ENCODE measurements at places on chromosomes 6 and 20.

DNA sequence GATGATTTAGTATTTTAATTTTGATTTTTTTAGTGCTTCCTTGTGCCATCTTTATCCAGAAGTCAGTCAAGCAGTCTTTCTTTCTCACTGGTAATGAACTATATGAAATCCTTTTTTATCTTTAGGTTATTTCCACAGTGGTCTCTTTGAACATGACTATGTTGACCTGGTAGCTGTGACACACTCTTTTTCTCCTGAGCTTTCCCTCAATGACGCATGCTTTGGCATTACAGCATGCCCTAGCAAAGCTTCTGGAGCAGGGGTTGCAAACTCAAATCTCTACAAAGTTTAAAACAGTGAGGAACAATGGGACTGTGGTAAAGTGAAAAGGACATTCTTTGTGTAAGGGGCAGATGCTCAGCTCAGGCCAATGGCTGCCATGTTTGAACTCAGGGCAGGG, 4.5 kb upstream of the PLAGL1 start:
- no peak for DNase-seq

GRCh38 chr20:34753706-34754461, 49.7 kb downstream of the TP53INP2 start:
- DNase-seq, result no peak

- DNase-seq, result no peak
Measured at GRCh38 chr20:34150306-34151000, 38.4 kb upstream of the EIF2S2 start.

- DNase-seq, result no peak
Measured at GRCh38 chr6:89711801-89712200, 73.3 kb upstream of the LYRM2 start.

DNA sequence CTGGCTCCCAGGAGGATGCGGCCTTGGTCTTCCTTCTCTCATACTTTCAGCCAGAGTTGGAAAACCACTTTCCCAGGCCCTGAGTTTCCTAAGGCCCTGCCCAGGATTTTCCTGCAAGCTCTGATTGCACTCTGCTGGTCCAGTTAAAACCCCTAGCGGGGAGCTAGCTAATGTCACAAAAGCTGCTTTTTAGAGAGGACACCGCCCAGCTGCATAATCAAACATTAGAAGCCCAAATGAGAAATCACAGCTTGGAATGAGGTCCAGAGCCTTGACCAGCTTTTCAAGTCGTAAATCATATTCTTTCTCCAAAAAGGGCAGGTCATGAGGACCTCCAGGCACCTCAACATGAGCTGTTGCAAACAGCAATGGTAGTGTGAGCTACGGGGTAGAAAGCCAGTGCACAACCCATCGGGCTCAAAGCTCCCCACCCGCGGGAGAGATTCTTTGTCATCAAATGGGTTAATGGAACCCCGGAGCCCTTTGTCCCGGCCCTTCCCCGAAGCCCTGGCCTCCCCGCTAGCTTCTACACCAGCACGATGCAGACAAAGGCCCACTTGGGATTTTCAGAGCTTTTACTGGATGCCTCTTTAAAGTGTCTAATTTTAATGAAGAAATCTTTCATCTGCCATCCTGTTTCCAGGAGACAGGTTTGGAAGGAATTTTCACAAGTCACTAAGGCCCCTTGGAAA, 134.0 kb downstream of the SCML4 start:
- DNase-seq, result no peak

DNA sequence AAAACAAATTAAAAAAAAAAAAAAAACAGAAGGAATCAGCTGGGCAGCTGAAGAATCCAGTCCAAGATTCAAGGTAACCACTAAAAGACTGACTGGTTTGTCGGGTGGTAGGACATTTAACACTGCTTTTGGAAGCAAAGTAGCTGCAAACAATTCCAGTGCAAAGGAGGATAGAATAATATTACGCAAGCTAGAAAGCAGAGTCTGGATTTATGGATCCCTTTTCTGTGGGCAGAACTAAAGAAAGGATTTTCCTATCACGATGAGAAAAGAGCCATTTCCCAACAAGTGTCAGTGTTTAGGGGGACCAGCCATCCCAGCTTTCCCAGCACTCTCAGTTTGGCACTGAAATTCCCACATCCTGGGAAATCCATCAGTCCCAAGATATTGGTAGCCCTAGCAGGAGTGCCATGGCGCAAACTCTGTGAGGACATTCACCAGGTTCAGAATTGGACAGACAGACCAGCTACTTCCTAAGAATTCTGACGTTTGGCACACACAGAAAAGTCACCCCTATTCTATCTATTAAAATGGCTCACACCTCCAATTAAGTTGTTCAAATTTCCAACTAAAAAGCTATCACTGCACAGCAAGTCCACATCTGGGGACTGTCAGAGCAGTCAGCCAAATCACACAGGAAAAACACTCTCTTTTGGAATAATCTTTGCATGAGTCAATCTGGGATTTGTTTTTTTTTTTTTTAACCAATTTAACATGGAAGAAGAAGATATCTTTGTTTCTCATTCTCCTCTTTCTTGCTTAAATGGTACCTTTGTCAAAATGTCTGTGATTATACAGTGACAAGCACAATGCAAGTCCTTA, 356.8 kb upstream of the ARID1B start:
- DNase-seq, result no peak

- no peak for DNase-seq
Measured at GRCh38 chr20:25019381-25020155, 27.0 kb upstream of the APMAP start.

DNA sequence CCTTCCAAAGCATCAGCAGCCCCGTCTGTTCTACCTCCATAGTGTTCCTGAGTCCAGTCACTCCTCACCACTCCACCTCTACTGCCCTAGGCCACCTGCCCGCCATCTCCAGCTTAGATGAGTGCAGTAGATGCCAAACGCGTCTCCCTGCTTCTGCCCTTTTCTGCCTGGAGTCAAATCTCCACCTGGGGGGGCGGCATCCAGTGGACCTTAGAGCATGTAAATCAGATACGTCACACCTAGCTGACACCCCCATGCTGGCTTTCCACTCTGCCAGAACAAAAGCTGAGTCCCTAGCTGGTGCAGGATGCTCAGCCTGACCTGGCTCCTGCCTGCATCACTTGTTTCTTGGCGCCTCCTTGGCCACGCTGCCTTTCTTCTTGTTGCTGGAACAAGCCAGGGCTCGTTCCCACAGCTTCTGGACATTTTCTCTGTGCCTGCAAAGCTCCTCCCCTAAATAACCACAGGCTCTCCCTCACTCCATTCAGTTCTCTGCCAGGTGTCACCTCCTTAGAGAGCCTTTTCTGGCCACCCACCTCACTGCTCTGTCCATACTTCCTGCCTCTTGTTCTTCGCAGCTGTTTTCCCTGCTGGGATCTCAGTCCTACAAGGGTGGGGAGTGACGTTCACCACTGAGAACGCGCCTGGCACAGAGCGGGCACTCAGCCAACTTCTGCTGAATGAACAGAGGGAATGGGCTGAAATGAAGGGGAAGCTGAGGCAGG, 5.8 kb downstream of the DDR1 start:
- no peak for DNase-seq

DNA sequence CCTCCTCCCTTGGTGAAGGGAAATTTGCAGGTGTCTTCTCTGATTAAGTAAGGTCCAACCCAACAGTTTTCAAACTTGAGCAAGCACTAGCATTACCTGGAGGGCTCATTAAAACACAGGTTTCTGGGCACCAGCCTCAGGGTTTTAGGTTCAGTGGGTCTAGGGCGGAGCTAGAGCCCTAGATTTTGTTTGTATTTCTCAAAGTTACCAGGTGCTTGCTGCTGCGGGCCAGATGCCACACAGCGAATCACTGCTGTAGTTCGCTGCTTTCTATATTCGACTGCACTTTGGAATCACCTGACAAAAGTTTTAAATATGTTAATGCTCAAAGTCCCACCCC, 869 bp downstream of the COL21A1 start:
- no peak for DNase-seq

- no peak for DNase-seq
Measured at GRCh38 chr20:58515233-58516212, at the start of gene APCDD1L. Gene APCDD1L, minus strand, starts transcription at chr20:58515399. Its CDS starts 692 bp downstream, at chr20:58514707.

GRCh38 chr6:30007132-30007764, 53.8 kb upstream of the POLR1H start:
- no peak for DNase-seq

- no peak for DNase-seq
Measured at GRCh38 chr6:156857573-156857972, 80.4 kb downstream of the ARID1B start.

- no peak for DNase-seq
Measured at GRCh38 chr20:39082622-39083398, 120.7 kb downstream of the DHX35 start.

- DNase-seq, result no peak
Measured at GRCh38 chr20:59650418-59650817, 46.1 kb downstream of the PHACTR3 start.

- DNase-seq, result no peak
Measured at GRCh38 chr6:27775796-27776184, 136.4 kb downstream of the OR2B2 start.

All from nucleus accumbens (tissue), 56 donors.